Stimulated activated CD8-positive, alpha-beta memory T cell treated with anti-CD3 and anti-CD28 coated beads, Interleukin-4, amount 100 ng/mL, for 1 hour (primary cell): ENCODE measurements at places on chromosomes 5 and 9.

DNA sequence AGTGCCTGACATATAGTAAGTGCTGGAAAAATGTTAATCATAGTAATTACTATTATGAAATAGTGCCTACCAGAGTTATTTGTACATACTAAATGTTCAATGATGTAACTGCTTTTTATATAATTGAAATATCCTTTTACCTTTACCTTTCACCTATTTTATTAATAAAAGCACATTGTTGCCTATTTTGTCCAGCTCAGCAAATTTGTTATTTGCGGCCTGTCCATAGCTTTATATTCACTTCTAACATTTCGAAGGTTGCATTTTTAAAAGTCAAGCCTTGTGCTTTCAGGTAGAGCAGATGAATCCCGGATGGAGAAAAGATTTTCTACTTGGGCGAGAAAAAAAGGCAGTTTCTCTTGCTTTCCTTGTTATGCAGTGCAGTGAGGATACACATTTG is 119.3 kb downstream of the TLE1 start:
- DNase-seq, result no peak

- no peak for DNase-seq
Measured at GRCh38 chr9:69181908-69182353, 7.9 kb downstream of the TJP2 start.

DNA sequence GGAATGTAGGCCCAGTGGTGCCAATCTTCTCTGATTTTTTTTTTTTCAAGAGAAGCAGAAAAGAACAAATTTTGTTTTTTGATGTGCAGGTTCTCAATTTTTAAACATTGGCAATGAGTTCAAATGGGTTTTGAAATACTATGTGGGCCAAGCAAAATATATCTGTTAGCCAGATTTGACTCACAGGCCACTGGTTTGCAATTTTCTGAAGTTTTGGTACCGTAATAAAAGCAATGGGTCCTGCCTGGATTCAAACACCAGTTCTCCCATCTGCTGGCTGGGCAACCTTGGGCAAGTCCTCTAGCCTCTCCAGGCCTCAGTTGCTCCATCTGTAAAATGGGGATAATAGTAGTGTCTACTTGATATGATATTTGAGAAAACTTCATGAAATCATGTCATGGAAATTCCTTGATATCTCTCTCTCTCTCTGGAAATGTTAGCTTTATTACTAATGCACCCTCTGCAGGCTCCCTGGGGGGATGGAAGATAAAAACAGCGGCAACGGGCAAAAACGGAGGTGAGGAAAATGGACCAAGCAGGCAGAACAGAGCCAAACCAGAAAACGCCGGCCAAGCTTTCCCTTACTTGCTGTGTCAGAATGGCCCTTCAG is 63.4 kb downstream of the SMIM23 start:
- DNase-seq, result no peak

GRCh38 chr5:96942911-96943310 is 7.0 kb downstream of the LNPEP start:
- no peak for DNase-seq

DNA sequence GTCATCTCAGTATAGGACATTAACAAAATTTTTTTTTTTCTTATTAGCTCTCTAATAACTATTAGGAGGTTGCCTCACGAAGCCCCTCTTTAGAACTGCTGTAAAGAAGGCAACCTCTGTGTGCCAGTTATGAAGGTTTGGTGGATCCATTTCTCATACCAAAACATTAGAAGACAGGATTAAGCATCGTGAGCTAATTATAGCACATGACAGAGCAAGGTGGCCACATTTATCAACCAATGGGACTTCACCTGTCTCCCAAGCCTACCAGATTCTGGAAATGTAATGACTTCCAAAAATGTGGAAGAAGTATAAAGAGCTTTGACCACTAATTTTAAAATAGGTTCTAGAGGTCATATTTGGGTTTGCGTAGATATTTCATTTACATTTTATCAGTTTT is 107.2 kb downstream of the SMARCA2 start:
- DNase-seq, result no peak

DNA sequence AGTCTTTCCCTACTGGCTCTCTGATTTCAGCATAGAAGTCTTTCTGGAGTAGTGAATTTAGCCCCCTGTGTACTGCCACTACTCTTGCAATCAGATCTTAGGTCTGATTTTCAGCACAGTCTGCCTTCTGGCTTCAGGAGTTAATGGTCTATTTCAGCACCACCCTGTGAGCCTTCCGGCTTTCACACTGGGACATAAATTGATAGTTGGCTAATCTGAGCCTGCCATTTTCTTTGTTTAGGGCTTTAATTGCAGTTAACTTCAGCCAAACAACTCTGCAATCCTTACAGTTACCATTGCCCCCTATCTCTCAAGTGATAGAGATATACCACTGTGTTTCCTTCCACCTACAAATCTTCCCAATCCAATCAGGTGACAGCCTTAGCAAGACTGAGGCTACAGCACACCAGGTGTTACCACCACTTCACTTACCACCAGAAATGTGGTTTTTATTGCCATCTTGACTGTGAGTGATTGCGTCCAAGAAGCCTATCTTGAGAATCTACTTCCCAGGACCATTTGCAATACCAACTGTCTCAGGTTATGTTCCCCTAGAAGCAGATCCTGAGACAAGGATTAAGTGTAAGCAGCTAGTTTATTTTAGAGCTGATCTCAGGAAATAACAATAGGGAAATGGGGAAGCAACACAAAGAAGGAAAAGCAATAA is 51.9 kb upstream of the NEK6 start:
- no peak for DNase-seq

DNA sequence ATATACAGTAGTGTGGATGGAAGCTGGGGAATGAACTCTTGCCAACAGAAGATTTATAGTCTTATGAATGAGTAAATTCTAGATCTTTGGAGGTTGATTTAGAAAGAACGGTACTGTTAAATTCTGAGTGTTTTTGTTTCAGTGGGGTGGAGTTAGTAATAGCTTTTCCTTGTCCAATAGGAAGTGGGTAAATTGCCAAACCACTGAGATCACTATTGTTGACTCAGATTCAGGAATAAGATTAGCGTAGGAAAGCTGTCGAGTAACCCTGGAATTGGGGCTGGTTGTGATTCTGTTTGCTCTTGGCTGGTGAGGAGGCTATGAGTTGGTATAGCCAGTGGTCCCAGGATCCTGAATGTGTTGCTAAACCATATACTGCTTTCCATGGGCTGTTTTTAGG is 155.6 kb downstream of the ARHGAP26 start:
- DNase-seq, result no peak
